ENCODE measurements at places on chromosomes 6 and 20.

DNA sequence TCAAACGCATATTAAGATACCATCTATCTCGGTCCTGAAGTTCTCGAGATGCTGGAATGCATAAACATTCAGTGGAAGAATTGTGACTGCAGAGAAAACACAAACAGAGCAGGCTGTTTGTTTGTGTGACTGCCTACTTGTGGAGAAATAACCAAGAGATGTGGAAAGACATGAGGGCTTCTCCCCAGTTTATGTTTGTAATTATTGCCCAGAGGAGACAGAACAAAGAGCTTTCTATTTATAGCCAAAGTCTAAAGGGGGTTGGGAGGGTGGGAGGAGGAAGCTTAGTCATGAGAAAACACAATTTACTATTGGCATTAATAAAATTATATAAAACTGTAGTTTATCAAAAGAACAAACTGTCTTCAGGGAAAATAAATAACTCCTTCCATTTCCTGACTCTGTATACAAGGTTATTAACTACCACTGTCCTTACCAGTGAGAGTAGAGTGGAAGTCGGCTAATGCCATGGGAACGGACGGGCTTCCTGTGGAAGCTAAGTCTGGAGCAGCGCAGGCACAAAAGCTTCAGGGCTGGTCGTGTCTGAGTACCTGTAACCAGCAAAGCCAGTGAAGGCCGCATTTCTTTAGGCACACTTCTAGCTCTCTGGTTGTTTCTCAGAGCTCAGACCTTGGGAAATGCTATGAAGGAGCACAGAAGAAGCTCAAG, 200.2 kb upstream of the SUPT3H start:
- DNase-seq = no peak

- no peak for DNase-seq
These were observed 155.1 kb downstream of the SLC16A10 start for GRCh38 chr6:111242452-111242851.

DNA sequence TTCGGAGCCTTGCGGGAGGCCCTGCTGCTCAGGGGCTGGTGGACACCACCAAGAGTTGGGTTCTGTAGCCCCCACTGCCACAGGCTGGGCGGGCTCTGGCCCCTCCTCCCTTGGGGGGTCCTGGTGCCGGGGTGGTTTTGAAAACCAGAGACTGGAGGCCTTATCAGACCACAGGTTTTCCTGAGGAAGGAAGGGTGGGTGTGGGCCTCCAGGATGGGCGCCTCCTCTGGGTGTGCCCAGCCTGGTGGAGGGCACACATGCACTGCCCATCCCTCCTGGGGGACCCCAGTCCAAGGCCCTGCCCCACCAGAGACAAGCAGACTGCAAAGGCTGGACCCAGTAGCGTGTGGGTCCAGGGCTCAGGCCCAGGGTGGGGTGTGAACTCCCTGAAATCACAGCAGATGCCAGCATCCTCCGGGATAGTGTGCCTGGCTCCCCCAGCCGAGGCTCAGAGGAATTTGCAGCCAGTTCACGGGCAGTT, 13.5 kb upstream of the ZBTB46 start:
- DNase-seq = no peak

- DNase-seq = no peak
These were observed 45.9 kb downstream of the CD164 start for GRCh38 chr6:109336221-109336961.

GRCh38 chr6:168037242-168037641, 39.8 kb downstream of the KIF25 start:
- no peak for DNase-seq

DNA sequence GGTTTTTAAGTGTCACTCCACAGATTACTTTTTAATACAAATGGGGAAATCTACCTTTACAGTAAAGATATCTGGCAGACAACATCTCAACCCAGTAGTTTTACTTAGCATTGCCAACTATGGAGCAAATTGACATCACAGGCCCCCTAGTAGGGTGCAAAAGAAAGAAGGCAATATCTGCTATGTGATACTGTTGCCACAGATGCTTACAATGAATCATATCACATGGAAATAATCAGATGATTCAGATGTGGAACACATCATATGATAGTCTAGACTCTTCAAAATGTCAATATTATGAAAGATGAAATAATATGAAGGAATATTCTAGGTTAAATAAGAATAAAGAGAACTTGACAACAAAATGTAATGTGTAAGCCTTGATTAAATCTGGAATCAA, 322.5 kb downstream of the BMP2 start:
- DNase-seq = no peak

GRCh38 chr6:155646443-155646842, 190.8 kb upstream of the NOX3 start:
- no peak for DNase-seq

- DNase-seq = no peak
These were observed 210.5 kb downstream of the MOXD1 start for GRCh38 chr6:132190815-132191175.

GRCh38 chr6:13624871-13625288, 9.7 kb downstream of the NOL7 start:
- no peak for DNase-seq

All from NCI-H187 (cell line).